ENCODE measurements at places on chromosomes 3 and 15.

DNA sequence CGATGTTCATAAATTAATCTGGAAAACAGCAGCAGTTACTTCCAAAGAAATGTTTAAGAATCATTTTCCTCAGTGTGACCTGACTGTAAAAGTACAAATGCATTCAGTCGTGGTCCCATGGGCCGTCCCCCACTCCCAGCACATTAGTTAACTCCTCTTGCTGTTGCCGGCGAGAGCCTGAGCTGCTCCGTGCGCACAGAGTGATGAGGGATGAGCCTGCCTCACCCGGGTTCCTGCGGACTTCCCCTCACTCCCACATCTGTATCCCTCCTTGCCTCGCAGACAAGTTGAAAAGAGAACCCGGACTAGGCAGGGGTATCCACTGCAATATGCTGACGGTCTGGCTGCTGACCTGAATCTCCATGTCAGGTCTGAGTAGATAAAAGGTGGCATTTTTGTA is 861.7 kb upstream of the NR2F2 start:
- DNase-seq, result no peak

- no peak for DNase-seq
Observed at GRCh38 chr3:55935241-55935640, 448.1 kb upstream of the WNT5A start.

DNA sequence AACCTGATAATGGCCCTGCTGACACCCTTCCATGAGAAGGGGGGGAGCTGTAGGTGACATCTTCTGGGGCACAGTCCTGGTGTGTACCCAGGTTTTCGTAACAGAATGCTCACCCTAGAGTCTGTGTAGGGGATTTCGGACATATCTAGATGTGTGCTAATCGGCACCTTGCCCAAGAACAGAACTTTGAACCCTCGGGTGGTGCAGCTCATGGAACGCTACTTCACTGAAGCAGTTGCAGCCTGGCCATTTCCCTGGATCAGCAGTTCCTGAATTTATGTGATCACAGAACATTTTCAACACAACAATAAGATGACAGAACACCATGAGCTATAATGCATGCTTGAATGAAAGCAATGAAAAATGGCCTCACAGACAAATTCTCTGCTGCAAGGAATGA is 57.5 kb upstream of the MUC13 start:
- DNase-seq, result no peak

DNA sequence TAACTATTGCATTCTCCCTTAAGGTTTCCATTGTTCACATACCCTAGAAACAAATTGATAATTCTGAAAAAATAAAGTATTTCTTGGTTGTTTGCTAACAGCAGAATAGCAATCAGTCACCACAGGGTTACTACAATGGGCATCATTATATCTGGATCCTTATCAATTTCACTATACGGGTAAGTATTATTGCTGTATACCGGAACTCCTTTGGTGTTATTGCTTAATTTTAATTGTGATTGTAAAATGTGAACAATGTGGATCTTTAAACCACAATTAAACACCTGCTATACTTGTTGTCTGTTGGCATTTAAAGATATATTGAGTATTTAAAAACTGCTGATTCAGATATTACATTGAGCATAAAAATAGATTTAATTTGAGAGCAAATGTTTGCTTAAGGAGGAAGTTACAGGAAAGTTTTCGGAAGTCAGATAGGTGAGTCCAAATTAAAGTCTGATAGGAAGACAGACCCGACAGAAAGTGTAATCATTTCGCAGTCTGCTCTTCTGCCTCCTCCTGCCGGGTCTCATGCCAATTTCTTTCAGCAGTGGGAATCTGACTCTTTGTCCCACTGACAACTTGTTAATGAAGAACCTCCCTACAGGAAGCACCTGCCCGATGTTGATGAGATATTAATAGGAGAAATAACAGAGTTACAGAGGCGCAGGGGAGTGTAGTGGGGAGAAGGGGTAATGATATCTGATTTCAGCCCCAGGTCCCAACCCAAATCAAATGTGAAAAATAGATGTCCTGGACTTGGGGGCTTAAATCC is 169.7 kb upstream of the TBC1D5 start:
- DNase-seq, result no peak

GRCh38 chr3:150333477-150333876 is 74.6 kb upstream of the TSC22D2 start:
- DNase-seq, result no peak

GRCh38 chr15:77983091-77983707 is 94.3 kb downstream of the TBC1D2B start:
- no peak for DNase-seq

DNA sequence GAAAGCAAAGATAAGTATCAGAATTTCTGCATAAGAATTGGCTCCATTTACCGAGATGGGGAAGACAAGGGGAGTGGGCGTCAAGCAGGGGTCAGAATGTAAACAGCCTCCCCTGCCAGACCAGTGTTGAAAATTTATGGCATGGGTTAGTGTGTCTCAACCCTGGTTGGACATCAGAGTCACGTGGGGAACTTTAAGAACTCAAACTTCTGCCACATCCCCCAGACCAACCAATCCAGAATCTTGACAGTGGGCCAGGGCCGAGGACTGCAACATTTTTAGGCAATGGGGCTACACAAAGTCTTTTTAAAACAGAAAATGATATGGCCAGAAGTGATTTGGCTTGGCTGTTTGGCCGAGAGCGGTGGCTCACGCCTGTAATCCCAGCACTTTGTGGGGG is 14.3 kb upstream of the MASP1 start:
- DNase-seq, result no peak

DNA sequence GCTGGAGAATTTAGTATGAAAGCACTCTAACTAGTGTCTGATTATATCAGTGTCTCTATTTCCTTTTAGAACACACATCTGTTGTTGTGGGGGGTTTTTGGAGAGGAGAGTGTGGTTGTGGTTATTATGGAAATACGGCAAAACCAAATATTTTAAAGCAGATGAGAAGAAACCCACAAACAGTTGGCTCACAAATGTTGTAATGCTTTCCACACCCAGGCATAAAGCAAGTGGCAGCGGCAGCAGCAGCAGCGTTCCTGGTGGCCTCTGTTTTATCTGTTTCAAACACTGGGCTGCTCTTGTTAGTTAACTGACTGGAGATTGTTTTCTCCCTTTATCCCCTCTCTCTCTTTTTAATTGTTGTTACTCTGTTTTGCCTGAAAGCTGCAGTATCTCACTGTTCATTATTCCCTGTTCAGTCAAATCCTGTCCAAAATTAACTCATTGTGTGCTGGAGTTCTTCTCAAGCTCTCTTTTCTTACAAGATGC is 1045.5 kb upstream of the NR2F2 start:
- DNase-seq, result no peak

DNA sequence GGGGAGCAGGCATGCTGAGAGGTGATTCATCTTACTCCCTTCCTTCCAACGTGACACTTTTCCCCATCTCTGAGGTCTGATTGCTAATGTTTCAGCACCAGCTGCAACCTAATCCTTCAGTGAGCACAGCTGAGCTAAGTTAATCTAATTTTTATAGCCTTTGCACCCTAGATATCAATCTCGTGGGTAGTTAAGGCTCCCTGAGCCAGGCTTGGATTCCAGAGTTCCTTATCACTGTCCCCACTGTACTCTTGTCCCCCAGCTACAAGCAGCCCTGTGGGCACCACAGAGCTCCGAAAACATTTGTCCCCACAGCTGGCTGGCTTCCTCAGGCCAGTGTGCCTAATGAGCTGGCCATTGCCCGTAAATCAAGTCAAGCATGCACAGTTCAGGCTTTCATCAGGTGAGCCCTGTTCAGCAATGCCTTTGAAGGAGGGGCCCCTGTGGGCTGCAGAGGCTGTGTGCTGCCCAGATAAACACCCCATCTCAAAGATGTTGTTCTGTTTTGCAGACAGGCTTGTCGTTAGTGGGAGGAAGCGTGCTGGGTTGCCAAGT is 376.9 kb upstream of the RASGRP1 start:
- DNase-seq, result no peak

GRCh38 chr3:59436164-59436958 is 386.5 kb upstream of the CFAP20DC start:
- no peak for DNase-seq

DNA sequence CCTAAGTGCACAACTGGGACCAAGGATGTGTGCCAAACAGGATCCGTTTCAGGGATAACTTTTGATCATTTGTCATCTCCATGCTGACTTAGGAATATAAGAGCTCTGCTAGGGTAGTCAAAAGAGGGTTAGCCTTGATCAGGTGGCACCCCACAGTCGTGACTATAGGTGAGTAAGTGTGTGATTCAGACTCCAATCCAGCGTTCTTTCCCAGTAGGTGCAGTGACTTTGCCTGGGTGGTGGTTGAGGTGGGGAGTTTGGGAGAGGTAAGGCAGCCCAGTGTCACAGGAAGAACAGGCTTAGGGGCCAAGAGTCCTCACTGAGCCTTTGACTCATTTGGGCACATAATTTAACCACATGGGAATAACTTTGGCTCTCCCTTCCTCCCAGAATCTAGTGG is 51.0 kb downstream of the CHDH start:
- DNase-seq, result no peak

GRCh38 chr15:25700916-25701315 is 162.2 kb downstream of the ATP10A start:
- no peak for DNase-seq

DNA sequence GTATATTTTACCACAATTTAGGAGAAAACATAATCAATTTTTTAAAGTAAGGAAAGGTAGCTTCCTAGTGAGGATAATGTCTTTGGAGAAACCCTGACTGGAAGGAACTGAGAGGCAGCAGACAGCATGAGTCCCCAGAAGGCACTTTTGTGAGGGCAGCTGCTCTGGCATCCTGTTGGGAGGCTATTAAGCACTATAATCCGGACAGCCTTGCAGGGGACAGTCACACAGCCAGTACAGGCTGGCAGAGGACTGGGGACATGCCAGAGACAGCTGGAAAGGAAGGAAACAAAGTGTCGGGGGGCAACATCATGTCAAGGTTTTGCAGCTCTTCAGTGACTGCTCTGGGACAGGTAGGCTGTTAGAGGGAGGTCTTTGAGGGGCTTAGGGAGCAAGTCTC is 15.7 kb downstream of the ACAN start:
- no peak for DNase-seq

- DNase-seq, result no peak
Observed at GRCh38 chr15:69158201-69158842, 2.1 kb upstream of the GLCE start.

- no peak for DNase-seq
Observed at GRCh38 chr15:88376574-88377174, 90.5 kb downstream of the MRPL46 start.

DNA sequence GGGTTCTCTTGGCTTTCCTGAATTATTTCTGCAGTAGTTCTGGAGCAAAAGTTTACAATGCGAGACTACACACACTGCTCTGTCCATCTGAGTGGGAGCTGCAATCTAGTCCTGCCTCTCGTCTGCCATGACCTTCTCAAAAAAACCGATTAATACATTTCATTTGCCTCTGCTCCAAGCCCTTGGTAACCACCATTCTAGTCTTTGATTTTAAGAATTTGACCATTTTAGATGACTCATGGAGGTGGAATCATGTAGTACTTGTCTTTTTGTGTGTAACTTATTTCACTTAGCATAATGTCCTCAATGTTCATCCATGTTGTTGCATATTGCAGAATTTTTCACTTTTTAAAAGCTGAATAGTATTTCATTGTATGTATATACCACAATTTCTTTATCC is 356.9 kb downstream of the SV2B start:
- no peak for DNase-seq

- no peak for DNase-seq
Observed at GRCh38 chr3:158769952-158770740, 31.7 kb upstream of the MFSD1 start.

DNA sequence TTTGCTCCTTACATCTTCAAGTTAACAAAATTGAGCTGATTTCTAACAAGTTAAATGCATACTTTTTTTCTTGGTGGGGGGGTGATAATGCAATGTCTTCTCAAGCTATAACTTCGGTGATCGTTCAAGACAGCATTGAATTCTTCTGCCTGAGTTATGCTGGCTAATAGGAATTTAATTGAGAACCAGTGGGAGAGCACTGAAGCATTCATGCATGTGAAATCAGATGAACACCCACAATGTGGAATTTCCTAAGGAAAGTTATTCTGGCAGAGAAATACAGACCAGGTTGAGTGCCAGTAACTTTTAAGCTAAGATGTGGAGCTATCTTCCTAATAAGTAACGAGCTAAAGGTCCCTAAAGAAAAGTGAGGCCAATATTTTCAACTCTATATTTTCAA is 3.0 kb downstream of the SPATA16 start:
- DNase-seq, result no peak

GRCh38 chr15:99732124-99732750 is 1.0 kb downstream of the LYSMD4 start:
- no peak for DNase-seq

- no peak for DNase-seq
Observed at GRCh38 chr3:49805367-49805782, 2.3 kb downstream of the INKA1 start.

DNA sequence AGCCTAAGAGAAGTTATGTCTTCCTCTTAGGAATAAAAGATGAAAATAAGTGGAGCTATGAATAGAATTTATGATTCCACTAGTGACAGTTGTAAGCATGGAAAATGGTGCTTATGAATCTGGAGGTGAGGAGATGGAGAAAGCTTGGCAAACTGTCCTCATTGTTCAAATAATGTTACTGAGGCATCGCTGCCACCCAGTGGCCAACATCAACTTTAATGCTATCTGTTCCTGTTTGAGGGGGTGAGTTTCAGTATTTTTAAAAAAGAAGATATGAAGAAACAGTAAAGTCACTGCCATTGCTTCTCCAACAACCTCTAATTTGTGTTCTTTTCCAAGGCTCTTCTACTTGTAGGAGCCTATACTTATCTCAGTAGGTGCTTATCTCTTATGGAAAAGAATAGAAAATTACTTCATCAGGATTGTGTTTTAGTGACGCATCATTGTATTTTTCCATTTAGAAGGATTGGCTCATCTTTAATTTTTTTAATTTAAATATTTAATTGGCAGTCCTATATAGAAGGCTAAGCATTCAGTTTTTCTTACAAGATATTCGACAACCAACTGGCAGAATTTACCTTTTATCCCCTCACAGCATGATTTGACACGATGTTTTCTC is 260.4 kb upstream of the P2RY1 start:
- DNase-seq, result peak; percentile 5

DNA sequence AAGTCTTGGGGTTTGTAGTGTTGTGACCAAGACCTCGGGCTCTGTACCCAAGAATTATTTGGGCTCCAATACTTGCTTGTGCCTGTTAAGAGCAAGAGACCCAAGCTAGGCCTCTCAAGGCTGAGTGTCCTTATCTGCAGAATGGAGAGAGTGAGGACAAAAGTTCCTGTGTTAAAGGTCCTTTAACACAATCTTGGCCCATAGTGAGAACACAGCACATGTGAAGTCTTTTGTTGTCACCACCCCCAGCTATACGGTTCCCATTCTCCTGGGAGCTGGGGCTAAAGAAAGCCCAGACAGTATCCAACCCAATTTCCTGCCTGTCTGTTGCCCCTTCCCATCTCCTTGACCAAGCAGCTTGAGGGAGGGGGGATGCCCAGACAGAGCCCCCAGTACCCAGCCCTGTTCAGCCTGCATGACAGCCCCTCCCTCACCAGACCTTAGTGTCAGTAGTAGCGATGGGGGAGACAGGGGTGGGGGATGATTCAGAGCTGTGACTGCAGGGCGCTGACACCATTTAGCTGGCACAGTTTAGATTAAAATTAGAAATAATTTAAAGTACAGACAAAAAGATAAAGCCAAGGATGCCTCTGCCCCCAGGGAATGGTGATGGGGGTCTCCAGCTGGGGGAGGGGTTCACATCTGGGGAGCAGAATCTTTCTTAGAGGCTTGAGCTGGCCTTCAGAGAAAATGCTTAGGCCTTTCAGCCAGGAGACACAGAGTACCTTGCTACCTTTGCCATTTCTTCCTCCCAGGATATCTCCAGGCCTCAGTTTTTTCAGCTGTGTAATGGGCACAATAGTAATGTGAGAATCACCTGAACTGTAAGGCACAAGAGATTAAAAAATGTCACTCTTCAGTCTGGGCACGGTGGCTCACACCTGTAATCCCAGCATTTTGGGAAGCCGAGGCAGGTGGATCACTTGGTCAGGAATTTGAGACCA is 2.7 kb downstream of the PRKCD start:
- DNase-seq, result no peak

All from stimulated activated CD4-positive, alpha-beta T cell treated with anti-CD3 and anti-CD28 coated beads, Interleukin-12 subunit alpha, Interleukin-12 subunit beta, amount 100 ng/mL, for 24 hours (primary cell).